ENCODE measurements at places on chromosomes 7 and 10.
A peak's percentile ranks its signal among the peaks of the same experiment; 100 is the strongest.

GRCh38 chr10:105679781-105680180, 1038.7 kb downstream of the SORCS3 start:
- no peak for DNase-seq

- DNase-seq: no peak
Measured at GRCh38 chr7:33425395-33425794, 296.0 kb downstream of the BBS9 start.

GRCh38 chr10:21712975-21713374, 178.9 kb downstream of the MLLT10 start:
- no peak for DNase-seq

- DNase-seq: no peak
Measured at GRCh38 chr10:78459639-78460037, 426.0 kb downstream of the RPS24 start.

GRCh38 chr7:74526780-74527179, 73.1 kb downstream of the GTF2IRD1 start:
- no peak for DNase-seq

GRCh38 chr10:86944031-86944419, 13.4 kb downstream of the MMRN2 start:
- DNase-seq: no peak

DNA sequence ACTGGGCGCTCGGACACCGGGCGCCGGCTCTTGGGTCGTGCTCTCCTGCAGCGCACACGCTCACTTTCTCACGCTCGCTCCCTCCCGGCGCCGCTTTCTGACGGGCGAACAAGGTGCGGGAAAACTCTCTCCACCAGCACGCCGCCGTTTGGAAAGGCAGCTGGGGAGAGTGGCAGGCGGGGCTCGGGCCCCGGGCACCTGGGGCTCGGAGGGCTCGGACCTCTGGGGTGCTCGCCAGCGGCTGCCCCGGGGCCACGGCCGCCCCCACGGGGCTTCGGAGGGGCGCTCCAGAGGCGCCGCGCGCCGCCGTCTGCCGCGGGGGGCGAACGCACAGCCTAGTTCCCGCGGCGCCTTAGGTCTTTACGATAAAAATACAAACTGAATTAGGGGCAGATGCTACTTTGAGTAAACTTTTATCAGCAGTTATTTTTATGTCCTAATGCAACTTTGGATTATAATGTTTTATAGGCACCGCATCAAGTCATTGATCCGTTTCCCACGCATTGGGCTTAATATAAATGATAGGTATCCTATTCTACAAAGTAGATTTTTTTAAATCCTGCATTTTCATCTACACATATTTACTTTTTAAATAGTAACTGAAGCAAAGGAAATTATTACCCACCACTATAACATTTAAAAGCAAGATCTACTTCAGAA, 535 bp upstream of the EPC1 start:
- DNase-seq: no peak

GRCh38 chr10:100743626-100744135, 1.7 kb upstream of the PAX2 start:
- DNase-seq: no peak

DNA sequence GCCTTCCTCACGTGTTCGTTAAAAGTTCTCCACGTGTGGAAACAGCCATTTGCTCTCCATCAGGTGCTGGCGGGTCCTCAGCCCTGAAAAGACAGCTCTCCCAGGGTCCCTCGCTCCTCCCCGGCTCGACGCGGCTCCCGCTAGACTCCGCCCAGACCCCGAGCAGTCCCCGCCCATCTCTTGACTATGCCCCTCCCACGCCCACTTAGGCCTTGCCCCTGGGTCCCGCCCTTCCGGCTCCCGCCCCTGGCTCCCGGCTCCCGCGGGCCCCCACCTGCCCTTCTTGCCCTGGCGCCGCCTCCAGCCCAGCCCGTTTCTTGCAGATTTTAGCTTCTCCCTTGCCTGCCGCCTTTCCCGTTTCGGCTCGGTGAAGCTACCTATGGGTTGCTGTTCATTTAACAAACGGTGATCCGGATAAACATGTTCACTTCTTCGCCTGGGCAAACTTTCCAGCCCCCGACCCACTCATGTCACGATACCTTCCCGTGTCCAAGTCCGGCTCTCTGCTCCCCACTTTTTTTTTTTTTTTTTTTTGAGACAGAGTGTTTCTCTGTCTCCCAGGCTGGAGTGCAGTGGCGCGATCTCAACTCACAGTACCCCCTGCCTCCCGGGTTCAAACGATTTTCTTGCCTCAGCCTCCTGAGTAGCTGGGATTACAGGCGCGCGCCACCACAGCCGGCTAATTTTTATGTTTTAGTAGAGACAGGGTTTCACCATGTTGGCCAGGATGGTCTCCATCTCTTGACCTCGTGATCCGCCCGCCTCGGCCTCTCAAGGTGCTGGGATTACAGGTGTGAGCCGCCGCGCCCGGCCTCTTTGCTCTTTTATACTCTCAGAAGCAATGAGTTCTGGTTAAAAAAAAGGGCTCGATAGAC, 830 bp upstream of the ZNF438 start:
- DNase-seq: peak; percentile 18

- DNase-seq: no peak
Measured at GRCh38 chr7:152699079-152699478, 23.1 kb upstream of the XRCC2 start.

- DNase-seq: no peak
Measured at GRCh38 chr7:75652788-75653187, 86.0 kb downstream of the HIP1 start.

- DNase-seq: no peak
Measured at GRCh38 chr10:97047788-97048187, 138.0 kb downstream of the SLIT1 start.

GRCh38 chr7:46421441-46422230, 500.6 kb upstream of the IGFBP3 start:
- DNase-seq: no peak

GRCh38 chr10:112491144-112491543, 44.1 kb downstream of the VTI1A start:
- no peak for DNase-seq

DNA sequence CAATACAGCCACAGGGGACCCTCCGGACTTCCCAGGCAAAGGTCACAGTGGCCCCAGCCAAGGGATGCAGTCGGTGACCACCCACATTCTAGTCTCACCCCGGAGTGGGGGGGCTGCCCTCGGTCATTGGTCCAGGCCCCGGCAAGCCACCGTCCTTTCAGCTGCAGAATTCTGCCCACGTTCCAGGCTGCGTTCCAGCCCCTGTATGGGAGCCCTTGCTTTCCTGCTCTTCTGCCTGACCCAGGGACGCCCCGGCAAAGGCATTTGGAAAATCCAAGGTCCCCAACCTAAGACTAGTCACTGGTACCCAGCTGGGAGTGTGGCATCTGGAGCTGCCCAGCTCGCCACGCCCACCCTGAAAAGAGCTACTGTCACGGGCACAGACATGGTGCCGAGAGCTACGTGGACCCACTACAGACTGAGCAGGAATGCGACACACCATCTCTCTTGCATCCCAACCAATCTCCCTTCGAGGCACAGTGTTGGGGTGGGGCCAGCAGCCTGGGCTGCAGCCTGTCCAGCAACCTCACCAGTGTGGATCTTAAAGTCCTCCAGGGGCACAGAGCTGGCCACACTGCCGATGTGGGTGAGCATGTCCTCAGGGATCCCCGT, 18.6 kb downstream of the OGDHL start:
- no peak for DNase-seq

- no peak for DNase-seq
Measured at GRCh38 chr10:24556750-24557742, 166.6 kb downstream of the ARHGAP21 start.

- DNase-seq: peak; percentile 90
Measured at GRCh38 chr7:115552766-115553165, 477.8 kb downstream of the TFEC start.

DNA sequence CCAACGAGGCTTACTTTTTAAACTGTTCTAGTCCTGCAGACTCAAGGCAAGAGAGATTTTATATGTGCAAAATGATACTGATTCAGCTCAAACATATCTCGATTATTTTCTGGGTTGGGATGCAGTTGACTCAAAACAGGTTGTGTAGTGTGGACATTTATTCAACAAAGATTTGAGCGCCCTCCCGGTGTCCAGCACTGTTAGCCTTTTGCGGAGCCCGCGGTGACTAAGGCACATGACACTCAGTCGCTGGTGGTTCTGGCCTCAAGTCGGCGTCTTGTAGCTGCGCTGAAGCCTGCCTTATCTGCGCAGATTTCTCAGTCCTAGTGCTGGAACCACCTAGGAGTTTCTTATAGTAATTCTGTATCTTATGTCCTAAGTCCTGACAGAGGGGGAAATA, 938 bp upstream of the CADPS2 start:
- no peak for DNase-seq

DNA sequence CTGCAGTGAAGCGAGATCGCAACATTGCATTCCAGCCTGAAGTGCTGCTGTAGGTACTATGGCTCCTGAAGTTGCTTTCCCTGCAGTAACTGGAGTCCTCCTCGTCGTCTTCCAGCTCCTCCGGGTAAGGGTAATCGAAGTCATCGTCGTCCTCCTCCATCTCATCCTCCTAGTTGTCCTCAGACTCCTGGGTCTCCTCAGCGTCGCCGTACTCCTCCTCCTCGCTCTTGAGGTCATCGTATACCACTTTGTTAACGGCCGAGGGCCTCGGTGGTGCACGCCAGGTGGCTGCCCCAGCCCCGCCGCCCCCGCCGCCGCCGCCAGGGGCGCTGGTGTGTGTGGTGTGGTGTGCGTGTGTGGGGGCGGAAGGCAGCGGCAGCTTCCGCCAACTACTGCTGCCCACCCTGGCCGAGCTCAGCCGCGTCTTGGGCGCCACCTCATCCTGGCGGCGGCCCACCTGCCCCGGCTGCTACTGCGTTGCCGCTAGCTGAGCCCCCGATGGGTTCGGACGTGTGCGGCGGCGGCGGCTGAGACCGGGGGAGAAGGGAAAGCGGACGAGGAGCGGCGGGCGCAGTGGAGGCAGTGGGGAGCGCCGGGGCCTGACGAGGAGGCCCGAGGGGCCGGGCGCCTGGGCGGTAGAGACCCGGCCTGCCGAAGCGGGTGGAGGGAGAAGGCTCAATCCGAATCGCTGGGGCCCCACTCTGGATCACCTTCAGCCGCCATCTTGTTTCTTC, 11.8 kb upstream of the ACBD5 start:
- no peak for DNase-seq

GRCh38 chr7:36865019-36865418, 140.7 kb upstream of the AOAH start:
- no peak for DNase-seq

DNA sequence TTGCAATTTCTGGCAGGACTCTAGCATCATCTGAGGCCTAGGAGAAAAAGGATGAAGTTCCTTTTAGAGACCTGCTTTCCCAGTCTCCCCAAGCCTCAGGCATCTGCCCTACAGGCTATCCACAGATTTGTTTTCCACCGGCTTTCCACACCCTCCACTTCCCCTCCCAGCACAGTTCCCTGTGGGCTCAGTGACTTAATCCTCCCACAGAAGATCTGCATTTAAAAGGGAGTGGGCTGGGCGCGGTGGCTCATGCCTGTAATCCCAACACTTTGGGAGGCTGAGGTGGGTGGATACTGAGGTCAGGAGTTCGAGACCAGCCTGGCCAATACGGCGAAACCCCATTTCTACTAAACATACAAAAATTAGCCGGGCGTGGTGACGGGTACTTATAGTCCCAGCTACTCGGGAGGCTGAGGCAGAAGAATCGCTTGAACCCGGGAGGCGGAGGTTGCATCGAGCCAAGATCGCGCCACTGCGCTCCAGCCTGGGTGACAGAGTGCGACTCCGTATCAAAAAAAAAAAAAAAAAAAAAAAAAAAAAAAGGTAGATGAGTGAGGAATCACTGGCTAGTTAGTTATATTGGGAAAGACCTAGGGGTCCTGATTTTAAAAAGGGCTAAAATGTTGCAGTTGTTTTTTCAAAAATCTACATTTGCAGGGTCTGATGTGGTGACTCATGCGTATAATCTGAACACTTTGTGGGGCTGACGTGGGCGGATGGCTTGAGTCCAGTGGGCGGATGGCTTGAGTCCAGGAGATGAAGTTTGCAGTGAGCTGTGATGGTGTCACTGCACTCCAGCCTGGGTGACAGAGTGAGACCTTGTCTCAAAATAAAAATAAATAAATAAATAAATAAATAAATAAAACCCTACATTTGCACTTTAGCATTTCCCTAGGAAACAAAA, 119.5 kb downstream of the BAMBI start:
- no peak for DNase-seq

- no peak for DNase-seq
Measured at GRCh38 chr10:21493784-21494183, 31.7 kb downstream of the SKIDA1 start.

GRCh38 chr7:36207451-36208291, 54.6 kb downstream of the EEPD1 start:
- DNase-seq: no peak

- no peak for DNase-seq
Measured at GRCh38 chr7:127835679-127836078, 183.7 kb downstream of the SND1 start.

GRCh38 chr10:12637649-12638048, 288.3 kb downstream of the CAMK1D start:
- no peak for DNase-seq

DNA sequence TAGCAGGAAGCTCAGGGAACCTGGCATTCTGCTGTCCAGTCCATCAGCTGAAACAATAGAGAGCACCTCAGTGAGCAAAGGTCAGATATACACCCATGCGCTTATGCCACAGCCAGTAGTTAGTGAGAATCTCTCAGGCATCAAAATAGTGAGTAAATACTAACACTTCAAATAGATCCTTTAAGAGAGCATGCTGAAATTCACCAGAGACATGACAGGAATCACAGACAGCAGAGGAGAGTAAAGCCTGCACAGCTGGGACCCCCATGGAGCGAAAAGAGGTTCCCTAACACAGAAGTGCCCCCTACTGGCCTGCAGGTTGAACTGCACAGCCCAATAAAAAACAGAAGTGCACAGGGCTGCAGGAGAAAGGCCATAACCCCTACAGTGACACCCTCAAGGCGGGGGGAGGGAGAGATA, 57.6 kb upstream of the ANTXRL start:
- no peak for DNase-seq

DNA sequence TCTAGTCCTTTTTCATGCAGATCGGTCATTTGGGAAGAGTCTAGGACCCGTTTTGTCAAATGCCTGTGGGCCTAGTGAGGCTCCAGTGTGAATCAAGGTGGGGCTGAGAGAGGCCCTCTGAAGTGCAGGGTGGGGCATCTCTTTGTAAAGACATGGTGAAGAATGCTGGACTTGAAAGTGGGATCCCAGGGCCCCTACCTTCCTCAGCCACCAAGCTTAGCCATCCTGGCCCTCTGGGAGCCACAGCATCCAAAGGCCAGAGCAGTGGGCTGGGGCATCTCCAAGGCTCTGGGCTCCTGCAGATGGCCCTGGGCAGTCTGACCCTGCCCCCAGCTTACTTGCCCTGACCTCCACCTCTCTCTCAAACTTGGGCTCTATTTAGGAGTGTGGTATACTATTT, 78.5 kb downstream of the ADCY1 start:
- DNase-seq: no peak

DNA sequence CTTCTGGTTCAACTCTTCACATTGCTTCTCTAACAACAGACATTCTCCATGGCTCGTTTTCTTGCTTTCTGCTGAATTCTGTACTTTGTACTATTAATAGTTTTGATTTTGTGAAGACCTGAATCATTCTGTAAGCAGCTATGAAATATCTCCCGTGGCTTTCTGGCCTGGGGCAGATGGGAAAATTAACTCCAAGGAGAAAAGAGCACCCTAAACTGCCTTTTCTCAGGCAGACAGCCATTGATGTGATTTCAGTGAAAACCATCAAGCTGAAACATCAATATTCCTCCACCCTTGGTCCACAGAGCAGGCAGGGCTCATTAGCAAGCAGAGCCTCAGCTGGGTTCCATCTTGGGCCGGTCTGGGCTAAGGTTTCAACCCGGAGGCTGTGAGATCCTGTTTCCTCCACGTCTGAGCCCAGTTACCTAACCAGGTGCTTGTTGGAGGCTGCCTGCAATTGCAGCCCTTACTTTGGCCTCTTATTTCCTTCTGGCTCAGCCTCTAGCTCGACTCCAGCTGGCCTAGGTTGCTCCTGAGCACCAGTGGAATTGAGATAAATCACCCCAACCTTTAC, 21.1 kb upstream of the EZH2 start:
- DNase-seq: no peak

Data from NCI-H524 treated with DMSO at 0.1 percent for 48 hours (cell line).